Inflammatory macrophage treated with lipopolysaccharide for 1 hour (primary cell): ENCODE measurements at places on chromosomes 12 and 14.

GRCh38 chr14:34359420-34360117 lies 102.5 kb downstream of the SPTSSA start:
- no peak for DNase-seq

DNA sequence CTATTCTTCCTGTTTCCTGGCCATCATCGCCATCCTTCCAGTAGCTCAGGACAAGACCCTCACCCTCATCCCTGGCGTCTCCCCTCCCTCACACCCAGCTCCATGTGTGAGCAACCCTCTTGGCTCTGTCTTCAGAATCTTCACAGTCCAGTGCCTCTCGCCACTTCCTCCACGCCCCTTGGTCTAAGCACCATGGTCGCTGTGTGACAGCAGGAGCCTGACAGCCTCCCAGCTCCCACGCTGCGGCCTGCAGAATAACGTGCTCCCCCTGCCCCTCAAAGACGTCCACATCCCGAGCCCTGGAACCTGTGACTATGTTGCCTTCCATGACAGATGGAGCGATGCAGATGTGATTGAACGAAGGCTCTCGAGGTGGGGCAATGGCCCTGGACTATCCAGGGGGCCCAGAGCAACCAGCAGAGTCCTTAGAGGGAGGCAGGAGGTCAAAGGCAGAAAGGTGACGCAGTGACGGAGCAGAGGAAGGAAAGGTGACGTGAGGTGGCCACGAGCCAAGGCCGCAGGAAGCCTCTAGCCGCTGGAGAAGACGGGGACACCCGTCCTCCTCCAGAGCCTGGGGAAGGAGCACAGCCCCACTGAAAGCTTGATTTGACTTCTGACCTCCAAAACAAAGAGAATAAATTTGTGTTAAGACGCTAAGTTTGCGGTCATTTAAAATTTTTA lies 139.8 kb downstream of the CALM1 start:
- DNase-seq: no peak

DNA sequence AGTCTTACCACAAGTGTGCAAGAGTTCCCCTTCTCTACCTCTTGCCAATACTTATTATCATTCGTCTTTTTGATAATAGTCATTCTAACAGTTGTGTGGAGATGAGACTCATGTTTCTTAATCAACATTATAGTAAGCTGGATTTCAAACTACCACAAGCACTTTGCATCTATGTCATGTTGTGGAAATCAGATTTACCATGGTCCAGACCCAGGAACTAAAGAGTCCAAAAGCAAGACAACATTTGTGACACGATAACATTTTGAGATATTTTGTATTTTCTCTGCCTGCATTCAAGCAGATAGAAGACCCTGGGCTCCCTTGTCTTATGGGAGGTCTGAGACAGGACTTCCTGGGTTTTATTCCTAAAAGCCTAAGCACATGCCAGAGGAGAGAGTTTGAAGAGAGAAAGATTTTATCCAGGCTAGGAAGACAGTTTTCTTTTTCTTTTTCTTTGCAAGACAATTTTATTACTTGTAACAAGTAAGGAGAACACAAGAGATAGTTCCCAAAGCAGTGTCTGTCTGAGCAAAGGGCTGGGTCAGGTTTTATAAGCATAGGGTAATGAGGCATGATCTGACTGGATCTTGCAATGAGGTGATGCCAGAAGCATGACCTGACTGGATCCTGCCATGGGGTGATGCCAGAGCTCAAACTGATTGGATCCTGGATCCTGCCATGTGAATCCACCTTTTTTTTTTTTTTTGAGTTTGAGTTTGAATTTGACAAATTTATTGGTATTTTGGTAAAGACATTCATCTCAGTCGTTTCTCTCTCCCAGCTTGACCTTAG lies 180.5 kb upstream of the HMGA2 start:
- no peak for DNase-seq

GRCh38 chr12:105854071-105854470 lies 284.7 kb downstream of the NUAK1 start:
- DNase-seq: no peak
